ENCODE measurements at places on chromosomes 5 and 9.

DNA sequence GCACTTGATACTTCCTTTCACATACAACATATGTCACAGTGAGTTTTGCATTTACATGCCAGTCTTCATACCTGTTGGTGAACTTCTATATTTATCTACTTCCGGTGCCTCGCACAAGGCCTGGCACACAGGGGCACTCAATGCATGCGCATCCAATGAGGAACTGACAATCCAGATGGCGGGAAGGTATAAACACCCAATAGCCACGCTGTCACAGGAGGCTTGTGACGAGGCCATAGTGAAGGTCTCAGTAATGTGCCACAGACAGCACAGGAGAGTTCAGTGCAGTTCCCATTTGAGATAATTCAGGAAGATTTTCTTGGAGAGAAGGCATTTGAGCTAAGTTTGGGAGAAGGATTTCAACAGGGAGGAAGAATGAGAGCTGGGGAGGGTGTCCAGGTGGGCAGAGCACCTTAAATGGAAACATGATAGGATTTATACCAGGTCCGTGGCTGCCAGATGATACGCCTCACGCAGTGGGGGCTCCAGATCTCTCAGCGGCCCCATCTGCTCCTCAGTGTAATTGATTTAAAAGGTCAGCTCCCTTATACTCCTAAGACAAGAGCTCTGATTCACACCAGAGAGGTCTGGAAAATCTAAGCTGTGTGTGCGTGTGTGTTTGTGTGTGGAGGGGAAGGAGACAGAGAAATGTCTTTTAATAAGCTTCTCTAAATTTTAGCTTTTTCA lies 206.2 kb downstream of the DCP2 start:
- no peak for DNase-seq

DNA sequence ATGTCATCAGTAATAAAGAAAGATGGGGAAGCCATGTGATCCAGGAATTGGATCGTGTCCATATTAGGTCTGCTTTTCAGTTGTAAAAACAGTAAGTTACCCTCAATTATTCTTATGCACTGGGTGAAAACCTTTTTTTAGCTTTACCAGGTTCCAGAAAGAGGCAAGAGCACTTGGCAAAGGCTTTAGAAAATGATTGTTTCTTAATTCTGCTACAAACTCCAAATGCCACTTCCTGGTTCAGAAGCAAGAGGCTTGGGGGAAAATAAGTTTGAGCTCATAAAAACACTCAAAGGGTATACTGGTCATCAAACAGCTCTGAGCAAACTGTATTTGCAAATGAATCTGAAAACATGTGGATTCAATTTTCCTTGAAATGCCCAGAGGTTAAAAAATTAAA lies 615.6 kb downstream of the EBF1 start:
- DNase-seq, result no peak

DNA sequence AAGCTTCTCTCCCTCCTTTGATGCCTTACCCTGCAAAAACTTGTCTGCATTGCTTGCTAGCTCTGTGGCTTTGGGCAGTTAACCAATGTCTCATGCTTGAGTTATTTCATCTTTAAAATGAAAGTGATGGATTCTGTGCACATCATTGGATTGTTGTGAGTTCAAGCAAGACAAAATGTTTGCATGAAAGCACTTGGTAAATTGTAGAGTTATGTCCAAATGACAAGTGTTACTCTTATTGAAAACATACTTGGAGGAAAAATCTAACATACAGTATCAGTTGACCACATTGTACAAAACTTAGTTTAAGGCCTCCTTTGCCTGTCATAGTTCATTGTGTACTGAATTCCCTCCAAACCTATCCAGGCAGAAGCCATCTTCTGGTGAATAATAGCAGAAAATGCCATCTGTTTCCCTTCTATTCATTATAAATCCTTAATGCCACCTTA lies 30.0 kb downstream of the TGFBR1 start:
- no peak for DNase-seq

- no peak for DNase-seq
Measured at GRCh38 chr9:96163161-96163560, 138.8 kb downstream of the HSD17B3 start.

GRCh38 chr5:129271308-129271707 lies 176.8 kb downstream of the ISOC1 start:
- no peak for DNase-seq

DNA sequence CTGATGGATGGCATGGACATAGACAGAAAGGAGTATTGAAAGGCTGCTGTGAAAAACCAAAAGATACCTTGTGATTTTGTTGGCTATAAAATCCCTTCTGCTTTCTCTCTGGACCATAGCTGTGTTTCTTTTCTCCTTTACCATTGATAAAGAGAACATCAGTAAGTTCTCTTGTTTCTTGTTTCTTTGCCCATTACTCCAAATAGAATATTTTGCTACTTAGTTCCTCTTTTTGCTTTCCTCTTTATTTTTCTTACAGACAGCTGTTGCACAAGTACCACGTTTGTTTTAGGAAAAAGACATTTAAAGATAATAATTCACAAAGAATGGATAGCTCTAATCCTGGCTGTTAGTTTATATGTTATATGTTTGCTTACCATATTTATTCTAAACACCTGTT lies 1129.2 kb downstream of the DTWD2 start:
- DNase-seq, result no peak

- DNase-seq, result no peak
Measured at GRCh38 chr5:115180165-115180709, 10.5 kb upstream of the TRIM36 start.

DNA sequence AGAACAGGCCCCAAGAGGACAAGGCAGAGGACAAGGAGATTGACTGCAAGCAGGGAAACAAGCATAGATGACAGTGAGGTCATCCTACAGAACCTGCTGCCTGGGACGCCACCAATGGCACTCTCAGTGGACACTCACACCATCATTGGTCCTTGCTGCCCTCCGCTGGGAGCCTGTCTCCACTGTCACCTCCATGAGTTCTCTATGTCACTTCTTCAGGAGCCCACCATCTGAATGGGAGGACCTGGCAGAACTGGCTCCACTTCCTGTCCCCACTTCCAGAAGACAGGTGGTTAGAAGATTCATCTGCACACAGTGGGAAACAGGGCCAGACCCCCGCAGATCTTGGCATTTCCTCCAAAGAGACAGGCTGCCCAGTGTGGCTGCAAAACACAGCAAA lies 188.9 kb downstream of the HSD17B3 start:
- no peak for DNase-seq

DNA sequence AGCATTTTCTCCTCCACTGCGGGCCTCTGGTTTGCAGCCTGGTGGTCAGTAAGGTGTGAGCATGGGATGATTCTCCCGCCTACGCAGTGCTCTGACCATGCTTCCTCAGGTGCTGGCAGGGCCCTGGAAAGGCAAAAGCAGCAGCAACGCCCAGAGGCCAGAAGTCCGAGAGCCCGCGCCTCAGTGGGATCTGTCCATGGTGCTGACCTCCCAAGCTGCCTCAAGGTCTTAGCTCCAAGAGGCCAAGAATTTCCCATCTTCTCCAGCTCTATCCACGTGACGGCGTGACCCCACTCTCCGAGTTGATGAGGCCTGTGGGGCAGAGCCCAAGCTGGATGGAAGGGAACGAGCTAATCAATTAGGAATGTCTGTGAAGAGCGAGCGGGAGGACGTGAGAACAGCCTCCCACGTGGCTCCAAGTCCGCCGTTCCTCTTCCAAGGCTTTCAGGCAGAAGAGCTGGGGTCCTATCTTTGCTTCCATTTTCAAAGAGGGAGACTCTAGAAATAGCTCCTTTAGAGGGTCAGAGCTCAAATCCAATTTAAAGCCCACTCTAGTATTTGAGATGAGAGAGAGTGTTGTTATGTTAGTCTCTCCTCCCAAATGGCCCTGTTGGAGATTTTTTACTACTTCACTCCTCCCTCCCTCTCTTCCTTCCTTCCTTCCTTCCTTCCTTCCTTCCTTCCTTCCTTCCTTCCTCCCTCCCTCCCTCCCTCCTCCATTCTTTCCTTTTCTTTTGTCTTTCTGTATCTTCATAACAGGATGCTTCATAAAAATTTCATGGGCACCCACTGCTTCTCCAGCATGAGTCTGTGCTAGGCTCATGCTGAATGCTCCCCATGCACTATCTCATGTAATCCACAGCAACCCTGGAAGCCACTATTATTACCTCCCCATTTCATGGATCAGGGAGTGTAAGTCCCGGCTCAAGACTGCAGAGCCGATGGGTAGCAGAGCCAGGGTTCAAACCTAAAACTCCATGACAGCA lies 69.3 kb downstream of the OLFM1 start:
- peak; percentile 4 for DNase-seq

DNA sequence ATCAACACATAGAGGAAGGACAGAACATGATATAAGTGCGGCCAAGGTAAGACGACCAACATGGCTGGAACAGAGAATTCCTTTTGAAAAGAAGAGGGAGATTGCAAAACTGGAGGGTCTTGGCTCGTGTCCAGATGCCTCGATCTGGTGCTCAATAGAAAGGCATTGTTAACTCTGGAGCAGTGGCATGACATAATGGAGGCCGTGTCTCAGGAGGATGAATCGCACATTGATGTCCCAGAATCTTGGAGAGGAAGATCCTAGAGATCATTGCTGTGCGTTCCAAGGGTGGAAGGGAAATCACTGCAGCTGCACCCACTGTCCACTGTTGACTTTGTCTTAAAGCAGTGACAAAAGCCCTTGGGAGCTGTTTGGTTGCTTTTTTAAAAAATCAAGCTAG lies 30.9 kb downstream of the GRAMD2B start:
- no peak for DNase-seq

DNA sequence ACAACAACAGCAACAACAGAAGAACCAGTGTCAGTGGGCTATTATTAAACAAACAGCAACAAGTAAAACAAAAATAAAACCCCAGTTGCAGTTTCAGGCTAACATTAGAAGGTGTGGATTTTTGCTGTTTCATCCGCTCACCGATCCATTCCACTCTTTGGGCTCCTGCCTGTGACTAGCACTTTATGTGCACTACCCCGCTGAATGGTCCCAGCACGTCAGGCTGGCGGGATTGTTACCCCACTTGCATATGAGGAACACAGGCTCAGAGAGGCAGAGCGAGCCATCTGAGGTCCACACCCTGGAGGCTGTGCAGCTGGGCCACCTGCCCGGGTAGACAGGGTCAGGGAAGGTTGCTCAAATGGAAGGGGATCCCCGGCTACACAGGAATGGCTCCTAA lies 26.0 kb downstream of the NSG2 start:
- no peak for DNase-seq

DNA sequence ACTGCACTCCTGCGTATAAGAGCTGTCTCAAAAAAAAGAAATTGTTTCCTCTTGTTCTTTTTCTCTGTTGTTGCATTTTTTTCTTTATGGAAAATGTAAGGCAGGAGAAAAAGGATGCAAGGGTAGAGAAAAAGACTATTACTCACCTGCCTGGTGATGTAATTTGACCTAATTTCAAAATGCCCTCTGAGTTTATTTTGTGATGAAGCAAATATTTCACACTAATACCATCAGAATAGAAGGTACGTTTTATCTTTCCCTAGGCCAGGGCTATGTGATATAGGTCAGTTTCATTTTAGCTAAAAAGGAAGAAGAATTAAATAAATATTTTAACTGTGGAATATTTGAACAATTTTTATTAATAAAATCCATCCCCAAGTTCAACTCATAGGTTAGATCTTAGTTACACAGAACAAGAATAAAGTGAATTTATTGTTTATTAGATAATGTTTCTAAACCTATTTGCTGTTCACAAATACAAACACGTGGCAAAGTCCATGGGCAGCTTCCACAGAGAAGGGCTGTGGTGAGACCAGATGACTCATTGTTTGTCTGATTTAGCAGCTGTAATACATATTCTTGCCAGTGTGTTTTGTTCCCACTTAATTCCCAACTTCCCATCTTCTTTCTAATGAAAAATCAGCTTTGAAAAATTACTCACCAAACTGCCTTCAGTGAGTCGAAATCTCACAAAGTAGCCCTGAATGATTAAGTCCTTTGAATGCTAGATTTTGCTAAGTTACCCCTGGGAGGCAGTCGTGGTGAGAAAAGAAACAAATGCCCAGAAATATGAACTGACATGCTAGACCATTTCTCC lies 52.8 kb upstream of the CCDC112 start:
- DNase-seq, result no peak

- no peak for DNase-seq
Measured at GRCh38 chr5:147661541-147661940, 121.0 kb downstream of the JAKMIP2 start.

DNA sequence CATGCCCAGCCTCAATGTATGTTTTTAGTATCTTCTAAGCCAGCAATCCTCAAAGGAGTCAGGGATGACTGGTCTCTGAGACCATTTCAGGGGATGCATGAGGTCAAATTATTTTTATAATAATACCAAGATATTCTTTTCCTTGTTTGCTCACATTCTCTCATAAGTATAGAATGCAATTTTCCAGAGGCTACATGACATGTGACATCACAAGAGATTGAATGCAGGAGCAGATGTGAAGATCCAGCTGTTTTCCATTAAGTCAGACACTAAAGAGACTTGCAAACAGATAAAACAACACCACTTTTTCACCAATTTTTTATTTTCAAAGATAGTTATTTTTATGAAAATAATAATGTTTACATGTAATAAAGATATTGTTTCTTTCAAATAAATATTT lies 22.0 kb upstream of the FREM1 start:
- no peak for DNase-seq

GRCh38 chr5:62289813-62290212 lies 16.2 kb upstream of the KIF2A start:
- no peak for DNase-seq

GRCh38 chr5:131709043-131709442 lies 74.0 kb upstream of the RAPGEF6 start:
- no peak for DNase-seq

GRCh38 chr5:110439296-110439695 lies 287.2 kb downstream of the TMEM232 start:
- no peak for DNase-seq

GRCh38 chr9:132066511-132066910 lies 13.2 kb downstream of the MED27 start:
- DNase-seq, result no peak

DNA sequence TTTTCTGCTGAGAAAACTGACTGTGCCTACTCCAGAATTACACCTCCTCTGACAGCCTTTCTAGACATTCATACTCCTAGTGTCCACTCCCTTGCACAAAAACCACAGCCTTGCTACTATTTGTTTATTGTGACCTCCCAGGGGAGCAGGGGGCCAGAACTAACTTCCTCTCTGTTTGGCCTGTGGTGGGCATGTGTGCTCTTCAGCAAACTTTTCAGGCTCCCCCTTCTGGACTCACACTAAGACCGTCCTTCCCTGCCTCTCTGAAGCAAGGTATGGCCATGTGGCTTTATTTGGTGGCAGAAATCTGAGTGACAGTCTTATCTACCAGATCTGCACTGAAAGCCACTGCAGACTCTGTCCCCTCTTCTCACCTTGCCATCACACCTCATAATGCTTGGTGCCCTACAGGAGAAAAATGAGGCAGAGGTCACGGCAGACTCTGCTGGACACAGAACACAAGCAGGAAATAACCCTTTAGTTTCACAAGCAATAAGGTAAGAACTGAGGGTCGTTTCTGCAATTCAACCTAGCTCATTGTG lies 28.2 kb downstream of the LIFR start:
- no peak for DNase-seq

GRCh38 chr9:110546411-110546871 lies 33.1 kb downstream of the SVEP1 start:
- DNase-seq, result no peak

Data from stimulated activated naive CD8-positive, alpha-beta T cell treated with anti-CD3 and anti-CD28 coated beads, Interleukin-15, amount 100 ng/mL, for 72 hours (primary cell).